ENCODE measurements at places on chromosomes 3 and 15. TPM values are rescaled to one million over a fixed set of nuclear protein-coding genes. Genes with fewer than 3 reads are reported as not detected.

Gene FOXL2NB
- total RNA-seq = not detected

Gene SERPINI2
- total RNA-seq = not detected

Gene CSPG4
- total RNA-seq = 73.2 TPM

Gene CD80
- total RNA-seq = not detected

Gene KCNMB2
- not detected for total RNA-seq

Gene LRRIQ4
- total RNA-seq = not detected

Gene SCAANT1
- not detected for total RNA-seq

Gene MESP1
- total RNA-seq = not detected

Gene ROBO2
- 0.28 TPM for total RNA-seq

Gene SLC24A1
- total RNA-seq = 5.1 TPM

Gene GOLGA6D
- not detected for total RNA-seq

Gene TTC21A
- total RNA-seq = 0.71 TPM

Gene SRGAP3
- 16.1 TPM for total RNA-seq

Gene BFSP2
- total RNA-seq = not detected

Gene FGF7
- 0.14 TPM for total RNA-seq

Gene OR4M2
- not detected for total RNA-seq

Gene COL8A1
- total RNA-seq = 6.8 TPM

Gene RPL35A
- total RNA-seq = 927 TPM

Gene SIDT1
- total RNA-seq = 1.4 TPM

Gene CPNE9
- not detected for total RNA-seq

Gene TPRA1
- 39.7 TPM for total RNA-seq

Gene PLSCR5
- total RNA-seq = not detected

Gene MNS1
- total RNA-seq = 0.85 TPM

Gene PARP15
- 0.19 TPM for total RNA-seq

Gene ERC2
- total RNA-seq = 0.56 TPM

Gene IL16
- total RNA-seq = 0.42 TPM

Gene ARPP19
- 90.0 TPM for total RNA-seq

Gene CCDC80
- 8.6 TPM for total RNA-seq

Gene ARL13B
- total RNA-seq = 3.5 TPM

Gene TM4SF18
- total RNA-seq = not detected

Gene IL5RA
- total RNA-seq = not detected

Gene MOBP
- total RNA-seq = not detected

Gene GABRR3
- not detected for total RNA-seq

Gene ARHGAP31
- total RNA-seq = 2.3 TPM

Gene SSUH2
- total RNA-seq = 0.09 TPM

Gene MAPKAPK3
- total RNA-seq = 76.5 TPM

Gene GNAT1
- 0.35 TPM for total RNA-seq

Gene MKRN3
- 0.07 TPM for total RNA-seq

Gene USP13
- total RNA-seq = 4.4 TPM

Gene LEO1
- total RNA-seq = 35.1 TPM

Gene CRBN
- total RNA-seq = 24.0 TPM

Gene AHSG
- 0.28 TPM for total RNA-seq

Gene TAGLN3
- total RNA-seq = 6.4 TPM

Gene PP2D1
- total RNA-seq = not detected

Gene TPRG1
- total RNA-seq = 2.8 TPM

Gene ARGFX
- total RNA-seq = not detected

Gene UBE2E2
- 119 TPM for total RNA-seq

Gene ACOX2
- 0.85 TPM for total RNA-seq

Gene OR5H6
- total RNA-seq = not detected

Gene RAB27A
- total RNA-seq = 2.7 TPM

Gene CELF6
- total RNA-seq = not detected
